ENCODE measurements at places on chromosomes 6 and 20. TPM values are rescaled to one million over a fixed set of nuclear protein-coding genes. Genes with fewer than 3 reads are reported as not detected.

The IP6K3 gene
- total RNA-seq: not detected

The CYP39A1 gene
- total RNA-seq: 2.9 TPM

The KIF6 gene
- total RNA-seq: not detected

The EYS gene
- total RNA-seq: not detected

The SLC35D3 gene
- not detected for total RNA-seq

The PXMP4 gene
- 12.2 TPM for total RNA-seq

The REM1 gene
- total RNA-seq: not detected

The C6orf52 gene
- total RNA-seq: 6.2 TPM

The TREML1 gene
- not detected for total RNA-seq
